Caki2 (cell line): ENCODE measurements at places on chromosomes 3 and 15.
A peak's percentile ranks its signal among the peaks of the same experiment; 100 is the strongest.

DNA sequence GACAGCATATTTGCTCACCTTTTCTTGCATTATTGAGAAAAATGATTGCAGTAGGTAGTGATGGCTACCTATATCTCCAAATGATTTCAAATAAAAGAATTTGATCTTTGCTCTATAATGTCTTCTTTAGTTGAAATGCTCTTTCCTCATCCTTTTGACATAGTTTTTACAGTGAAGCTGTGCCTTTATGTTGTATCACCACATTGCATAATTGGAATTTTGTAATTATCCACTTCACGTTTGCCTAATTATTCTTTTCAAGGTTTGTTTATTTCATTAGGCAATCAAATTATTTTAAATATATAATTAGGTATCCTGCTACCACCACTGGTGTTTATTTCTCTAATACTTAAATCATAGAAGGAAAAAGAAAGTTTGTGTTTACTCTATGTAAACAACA lies 21.3 kb upstream of the P2RY13 start:
- no peak for DNase-seq

DNA sequence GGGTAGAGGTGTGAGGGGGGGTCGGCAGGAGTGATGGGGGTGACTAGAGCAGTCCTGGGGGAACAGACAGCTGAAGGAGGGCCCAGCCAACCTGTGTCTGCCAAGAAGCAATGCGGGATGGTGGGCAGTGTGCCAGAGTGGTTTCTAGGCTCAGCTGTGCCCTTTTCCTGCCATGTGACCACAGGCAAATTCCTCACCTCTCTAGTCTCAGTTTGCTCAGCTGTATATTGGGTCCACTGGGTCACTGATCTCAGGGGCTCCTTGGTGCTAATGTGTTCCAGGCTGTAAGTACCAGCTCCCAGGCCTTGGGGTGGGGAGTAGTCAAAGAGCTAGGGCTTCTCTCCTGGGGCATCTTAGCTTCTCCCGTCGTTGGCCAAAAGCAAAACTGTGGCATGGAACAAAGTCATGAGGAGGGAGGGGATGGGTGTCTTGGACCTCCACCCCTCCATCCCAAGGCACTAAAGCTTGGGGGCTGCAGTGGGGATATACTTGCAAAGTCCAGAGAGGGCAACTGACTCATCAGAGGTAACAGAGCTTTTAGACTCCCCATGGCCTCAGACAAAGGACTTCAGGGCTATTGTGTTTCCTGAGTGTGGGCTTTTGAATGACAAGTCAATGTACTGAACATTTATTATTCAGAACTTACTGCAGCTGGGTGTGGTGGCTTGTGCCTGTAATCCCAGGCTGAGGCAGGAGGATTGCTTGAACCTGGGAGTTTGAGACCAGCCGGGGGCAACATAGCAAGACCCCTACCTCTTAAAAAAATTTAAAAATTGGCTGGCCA lies 20.9 kb downstream of the SMAD6 start:
- DNase-seq, result no peak

GRCh38 chr15:58026552-58026951 lies 39.0 kb downstream of the ALDH1A2 start:
- DNase-seq, result no peak

DNA sequence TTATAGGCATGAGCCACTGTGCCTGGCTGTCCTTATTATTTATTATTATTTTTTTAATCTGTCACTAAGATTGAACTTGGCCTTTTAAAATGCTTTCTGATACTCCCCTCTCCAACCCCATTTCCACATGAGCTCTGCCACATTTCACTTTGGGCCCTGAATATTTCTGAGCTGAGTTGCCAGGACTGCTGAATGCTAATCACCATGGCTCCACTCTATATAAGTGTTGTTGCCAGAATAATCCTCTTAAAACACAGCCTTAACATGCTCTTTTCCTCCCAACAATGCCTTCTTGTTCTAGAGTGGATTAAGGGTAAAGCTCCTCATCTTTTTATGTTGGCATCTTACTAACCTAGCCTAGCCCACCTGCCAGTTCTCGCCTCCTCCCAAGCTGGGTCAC lies 124.4 kb downstream of the PDZRN3 start:
- no peak for DNase-seq

GRCh38 chr3:124837730-124838186 lies 49.4 kb downstream of the ITGB5 start:
- peak; percentile 94 for DNase-seq

DNA sequence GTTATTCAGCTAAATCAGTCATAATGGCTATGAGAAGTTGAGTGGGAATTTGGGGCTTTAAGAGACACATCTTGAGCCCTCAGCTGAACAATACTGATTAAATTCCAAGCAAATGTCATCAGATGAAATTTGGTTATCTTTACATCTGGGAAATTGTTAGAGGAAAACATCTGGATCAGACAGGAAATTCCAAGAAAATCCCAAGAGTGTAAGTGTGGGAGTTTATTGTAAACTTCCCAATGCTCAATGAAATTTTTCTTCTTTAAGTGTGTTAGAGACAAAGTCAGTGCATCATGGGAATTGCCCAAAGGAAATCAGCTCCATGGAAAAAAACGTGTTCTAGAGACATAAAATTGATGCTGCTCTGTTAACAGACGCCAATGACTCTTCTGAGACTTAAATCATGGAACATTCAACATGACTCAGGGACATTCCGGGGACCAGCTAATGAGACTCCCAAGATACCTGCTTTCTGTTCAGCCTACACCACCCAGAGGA lies 19.8 kb upstream of the DCLK3 start:
- DNase-seq, result no peak
